CMK (cell line): ENCODE measurements at places on chromosomes 5 and 9.

- DNase-seq = no peak
Observed at GRCh38 chr9:96719521-96719920, 58.4 kb downstream of the ZNF510 start.

DNA sequence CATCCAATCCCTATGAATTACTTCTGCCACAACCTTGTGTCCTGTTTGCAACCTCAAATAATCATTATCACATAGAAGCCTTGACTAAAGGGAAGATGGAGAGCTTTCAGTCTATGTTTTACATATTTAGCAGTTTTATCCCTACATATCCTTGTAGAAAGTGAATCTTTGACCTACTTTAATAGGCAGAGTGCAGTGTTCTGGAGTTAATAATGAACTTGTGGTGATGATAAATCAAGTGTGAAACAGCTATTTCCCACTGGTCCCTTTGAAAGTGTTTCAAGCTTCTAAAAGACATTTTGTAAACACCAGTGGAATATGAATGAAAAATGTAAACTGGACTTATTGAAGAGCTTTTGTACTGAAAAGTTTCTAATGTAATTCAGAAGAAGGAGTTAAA lies 406.7 kb downstream of the GABRG2 start:
- DNase-seq = no peak

DNA sequence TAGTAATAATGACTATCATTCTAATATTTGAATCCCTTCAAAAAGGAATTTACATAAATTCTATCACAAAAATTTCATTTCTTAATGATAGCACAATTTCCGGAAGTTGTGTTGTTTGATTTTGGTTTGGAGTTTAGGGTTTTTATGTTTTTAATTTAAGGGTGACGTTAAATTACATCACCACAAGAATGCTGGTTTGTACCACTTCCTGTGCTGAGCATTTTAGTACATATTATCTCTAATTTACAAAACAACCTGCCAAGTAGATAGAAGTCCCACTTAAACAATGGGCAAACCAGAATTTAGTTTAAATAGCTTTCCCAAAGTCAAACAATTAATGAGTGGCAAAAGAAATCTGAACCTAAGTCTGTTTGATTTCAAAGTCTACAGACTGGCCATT lies 63.4 kb downstream of the DENND1A start:
- peak; percentile 12 for DNase-seq

DNA sequence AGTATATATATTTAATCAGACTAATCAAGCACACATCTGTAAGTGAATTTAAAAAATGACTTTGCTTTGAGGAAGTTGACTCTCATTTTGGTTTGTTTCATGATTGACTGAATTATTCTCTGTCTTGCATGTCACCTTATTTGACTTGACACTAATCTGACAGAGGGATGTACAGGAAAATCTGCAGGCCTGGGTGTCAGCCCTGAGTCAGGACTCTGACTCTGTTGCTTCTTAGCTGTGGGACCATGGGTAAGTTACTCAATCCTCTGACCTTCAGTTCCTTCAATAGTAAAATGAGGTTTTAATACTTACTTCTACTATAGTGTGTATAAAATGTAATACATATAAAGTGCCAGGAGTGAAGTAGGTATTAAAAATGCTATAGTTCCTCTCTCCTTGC lies 415.9 kb downstream of the ARHGEF28 start:
- no peak for DNase-seq

DNA sequence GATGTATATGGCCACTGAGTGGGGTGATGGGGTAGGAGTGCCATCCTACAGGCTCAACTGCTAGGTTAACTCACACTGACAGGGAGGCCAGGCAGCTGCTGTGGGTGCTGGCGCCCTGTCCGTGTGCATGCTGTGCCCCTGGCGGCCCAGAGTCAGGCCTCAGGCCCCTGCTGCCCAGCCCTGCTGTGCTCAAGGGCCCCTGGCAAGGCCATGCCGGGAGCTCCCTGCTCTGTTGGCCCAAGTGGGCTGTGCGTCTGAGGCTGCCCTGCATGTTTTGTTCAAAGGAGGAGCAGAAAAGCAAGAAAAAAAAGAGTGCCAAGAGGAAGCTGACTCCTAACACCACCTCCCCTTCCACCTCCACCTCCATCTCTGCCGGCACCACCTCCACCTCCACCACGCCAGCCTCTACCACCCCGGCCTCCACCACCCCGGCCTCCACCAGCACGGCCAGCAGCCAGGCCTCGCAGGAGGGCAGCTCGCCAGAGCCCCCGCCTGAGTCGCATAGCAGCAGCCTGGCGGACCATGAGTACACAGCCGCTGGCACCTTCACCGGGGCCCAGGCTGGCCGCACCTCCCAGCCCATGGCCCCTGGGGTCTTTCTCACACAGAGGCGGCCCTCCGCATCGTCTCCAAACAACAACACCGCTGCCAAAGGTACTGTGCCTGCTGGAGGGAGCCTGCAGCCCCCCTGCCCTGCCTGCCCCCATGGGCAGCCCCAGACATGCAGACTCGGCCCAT lies 100.1 kb downstream of the PHF2 start:
- DNase-seq = no peak

GRCh38 chr5:60710362-60710761 lies 10.4 kb upstream of the DEPDC1B start:
- no peak for DNase-seq

DNA sequence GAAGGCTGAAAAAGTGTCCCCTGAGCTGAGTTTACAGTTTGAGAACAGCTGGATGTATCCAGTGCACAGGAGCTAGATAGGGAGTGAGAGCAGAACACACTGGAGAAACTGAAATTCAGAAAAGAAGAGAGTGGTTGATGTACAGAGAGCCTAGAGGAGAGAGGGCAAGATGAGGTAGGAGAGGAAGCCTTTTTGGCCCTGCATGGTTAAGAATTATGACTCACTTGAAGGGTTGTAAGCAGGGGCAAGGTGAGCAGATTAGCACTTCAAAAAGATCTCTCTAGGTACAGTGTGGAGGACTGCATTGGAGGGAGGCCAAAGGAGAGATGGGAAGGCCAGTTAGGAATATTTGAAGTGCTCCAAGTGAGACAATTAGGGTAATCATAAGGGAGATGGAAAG lies 25.2 kb downstream of the MCC start:
- no peak for DNase-seq

DNA sequence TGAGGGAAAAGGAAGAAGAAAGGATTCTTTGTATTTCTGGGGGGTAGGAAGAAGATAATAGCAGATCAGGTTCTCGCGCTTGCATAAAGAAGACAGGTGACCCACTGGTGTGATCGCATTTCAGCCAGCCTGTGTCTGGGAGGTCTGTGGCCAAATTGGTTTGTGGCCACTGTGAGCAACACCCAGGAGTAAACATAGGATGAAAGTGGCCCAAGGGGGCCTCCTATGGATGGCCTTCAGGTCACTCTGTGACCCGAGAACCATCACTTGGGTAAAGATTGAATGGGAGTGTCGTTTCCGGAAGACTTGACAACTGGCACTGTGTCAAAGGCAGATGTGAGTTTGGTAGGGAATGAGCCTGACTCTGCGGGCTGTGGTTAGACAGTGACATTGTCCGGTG lies 34.2 kb downstream of the RAI14 start:
- DNase-seq = no peak

DNA sequence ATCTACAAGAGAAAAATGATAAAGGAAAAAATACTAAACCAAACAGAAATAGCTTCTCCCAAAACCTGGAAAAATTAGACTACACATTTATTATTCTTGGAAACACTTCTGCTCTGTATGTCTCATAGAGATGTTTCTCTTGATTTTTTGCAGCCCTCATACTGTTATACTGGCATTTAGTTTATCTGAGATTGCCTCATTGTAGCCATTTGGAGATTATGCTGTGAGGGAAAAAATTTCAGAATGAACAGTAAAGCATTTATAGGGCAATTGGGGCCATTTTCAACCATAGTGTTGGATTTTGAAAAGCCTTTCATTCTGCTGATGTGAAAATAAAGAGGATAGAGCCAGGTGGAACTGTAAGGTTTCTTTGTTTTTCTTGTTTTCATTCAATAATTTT lies 441.8 kb upstream of the RIOK2 start:
- no peak for DNase-seq

GRCh38 chr9:93589688-93590087 lies 13.3 kb downstream of the PHF2 start:
- no peak for DNase-seq

DNA sequence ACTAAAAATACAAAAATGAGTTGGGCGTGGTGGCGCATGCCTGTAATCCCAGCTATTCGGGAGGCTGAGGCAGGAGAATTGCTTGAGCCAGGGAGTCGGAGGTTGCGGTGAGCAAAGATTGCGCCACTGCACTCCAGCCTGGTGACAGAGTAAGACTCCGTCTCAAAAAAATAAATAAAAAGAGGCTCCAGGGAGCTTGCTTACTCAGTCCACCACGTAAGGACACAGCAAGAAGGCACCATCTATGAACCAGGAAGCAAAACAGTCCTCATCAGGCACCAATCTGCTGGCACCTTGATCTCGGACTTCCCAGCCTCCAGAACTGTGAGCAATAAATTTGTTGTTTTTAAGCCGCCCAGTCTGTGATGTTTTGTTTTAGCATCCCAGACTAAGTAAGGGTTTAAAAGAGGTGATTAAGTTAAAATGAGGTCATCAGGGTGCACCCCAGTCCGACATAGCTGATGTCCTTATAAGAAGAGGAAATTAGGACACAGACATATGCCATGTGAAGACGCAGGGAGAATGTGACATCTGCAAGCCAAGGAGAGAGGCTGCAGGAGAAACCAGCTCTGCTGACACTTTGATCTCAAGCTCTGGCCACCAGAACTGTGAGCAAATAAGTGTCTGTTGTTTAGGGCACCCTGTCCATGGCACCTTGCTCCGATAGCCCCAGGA lies 45.9 kb downstream of the C9orf50 start:
- no peak for DNase-seq

GRCh38 chr5:112703866-112704820 lies 33.5 kb upstream of the APC start:
- no peak for DNase-seq

DNA sequence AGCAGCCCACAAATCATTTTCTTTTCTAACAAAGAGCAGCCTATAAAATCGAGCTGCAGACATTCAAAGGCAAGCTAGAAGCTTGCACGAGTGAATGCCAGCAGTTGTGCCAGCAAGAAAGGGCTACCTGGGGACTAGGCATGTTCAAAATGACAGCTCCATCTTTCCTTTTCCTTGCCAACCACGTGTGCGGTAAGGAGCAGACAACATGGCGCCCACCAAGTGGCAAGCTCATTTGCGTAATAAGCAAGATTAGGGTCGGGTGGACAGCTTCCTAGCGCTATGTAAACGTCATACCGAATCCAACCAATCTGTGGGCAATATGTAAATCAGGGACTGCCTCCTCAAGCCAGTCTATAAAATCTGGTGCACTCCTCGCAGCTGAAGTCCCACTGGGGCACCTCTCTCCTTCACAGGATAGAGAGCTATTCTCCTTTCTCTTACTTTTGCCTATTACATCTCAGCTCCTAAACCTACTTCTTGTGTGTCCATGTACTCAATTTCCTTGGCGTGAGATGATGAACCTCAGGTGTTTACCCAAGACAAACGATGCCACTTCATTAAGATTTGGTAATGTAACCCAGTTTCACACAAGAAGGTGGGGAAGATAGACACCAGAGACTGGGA lies 22.5 kb upstream of the SPARC start:
- no peak for DNase-seq

DNA sequence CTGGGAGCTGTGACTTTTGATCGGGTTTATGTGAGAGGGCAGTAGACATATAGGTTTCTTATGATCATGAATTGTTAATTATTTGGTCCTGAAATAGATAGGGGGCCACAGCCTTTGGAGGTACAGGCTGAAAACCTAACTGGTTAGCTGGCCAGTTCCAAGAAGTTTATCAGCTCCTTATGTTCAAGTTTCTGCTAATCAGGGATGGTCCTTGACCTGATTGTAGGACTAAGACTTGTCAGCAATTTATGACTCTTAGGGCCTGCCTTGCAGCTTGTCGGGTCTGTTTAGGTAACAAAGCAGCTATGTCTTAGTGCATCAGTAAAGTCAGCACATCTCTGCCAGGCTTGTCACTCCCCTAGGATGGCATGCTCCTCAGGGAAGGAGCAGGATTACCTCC lies 151.8 kb upstream of the RUSC2 start:
- DNase-seq = no peak

DNA sequence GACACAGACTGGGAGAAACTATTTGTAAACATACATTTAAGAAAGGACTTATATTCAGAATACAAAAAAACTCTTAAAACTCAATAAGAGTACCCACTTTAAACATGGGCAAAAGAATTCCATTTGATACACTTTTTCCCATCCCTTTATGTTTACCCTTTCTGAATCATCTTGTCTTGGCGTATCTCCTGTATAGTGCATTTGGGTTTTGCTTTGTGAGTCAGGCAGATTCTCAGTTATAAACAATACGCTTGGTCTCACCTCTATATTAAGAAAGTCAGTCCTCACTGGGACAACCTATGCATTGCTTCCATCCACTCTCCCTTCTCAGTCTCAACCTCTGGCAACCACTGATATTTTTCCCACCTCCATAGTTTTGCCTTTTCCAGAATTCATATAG lies 27.3 kb upstream of the ADAMTS6 start:
- DNase-seq = no peak

- DNase-seq = no peak
Observed at GRCh38 chr5:1511651-1512540, 11.9 kb downstream of the LPCAT1 start.

DNA sequence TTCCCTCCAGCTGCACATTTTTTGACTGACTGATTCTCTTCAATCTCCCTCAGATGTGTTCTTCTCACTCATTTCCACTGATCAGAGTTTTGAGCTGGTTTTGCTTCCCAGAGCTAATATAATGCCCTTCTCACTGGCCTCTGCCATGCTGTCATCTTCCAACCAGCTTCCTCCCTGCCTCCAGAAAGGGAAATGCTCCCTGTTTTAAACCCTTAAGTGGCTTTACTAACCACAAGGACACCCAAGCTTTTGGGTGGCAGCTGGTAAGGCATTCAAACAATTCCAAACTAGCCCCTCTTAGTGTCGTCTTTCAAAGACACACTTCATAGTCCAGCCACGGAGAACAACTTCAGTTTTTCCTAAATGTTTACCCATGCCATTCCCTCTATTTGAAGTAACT lies 172.5 kb downstream of the CRB2 start:
- DNase-seq = no peak

DNA sequence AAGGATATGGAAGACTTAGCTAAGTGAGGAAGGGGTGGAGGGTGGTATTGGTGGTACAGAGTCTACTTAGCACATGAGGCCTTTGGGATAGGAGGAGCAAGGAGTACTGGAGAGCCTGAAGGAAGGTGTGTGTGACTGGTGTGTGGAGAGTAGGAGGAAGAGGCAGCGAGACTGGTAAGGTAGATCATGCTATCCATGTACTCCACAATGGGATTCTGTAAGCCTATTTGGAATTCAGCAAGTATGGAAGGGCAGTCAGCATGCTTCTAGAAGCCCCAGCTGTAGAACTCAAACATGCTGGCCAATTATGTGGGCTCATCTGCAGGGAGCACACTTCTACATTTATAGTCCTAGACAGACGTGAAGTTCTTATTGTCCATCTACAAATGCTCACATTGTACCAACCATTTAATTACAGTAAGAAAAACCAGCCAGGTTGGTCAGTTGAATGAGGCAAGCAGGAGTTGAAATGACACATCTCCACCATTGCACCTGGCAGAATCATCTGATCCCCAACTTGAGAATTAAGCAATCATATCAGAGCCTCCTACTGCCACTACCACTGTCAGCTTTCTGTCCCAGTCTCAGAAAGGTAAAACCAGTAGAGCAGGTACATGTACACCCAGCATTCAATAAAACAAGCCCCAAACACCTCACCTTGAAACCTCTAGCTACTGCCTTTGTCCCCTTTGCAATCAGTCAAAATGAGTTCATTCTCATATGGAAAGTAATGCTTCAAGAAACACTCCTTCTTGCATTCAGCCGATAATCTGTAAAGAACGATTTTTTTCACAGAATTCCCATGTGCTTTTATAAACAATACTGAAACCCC lies 60.9 kb upstream of the GLRX start:
- DNase-seq = no peak

GRCh38 chr5:41154491-41154890 lies 58.8 kb downstream of the C6 start:
- DNase-seq = no peak
